NCI-H1417 treated with DMSO at 0.1 percent for 48 hours (cell line): ENCODE measurements at places on chromosomes 7 and 10.

- DNase-seq = no peak
Observed at GRCh38 chr10:17578603-17579002, 38.6 kb downstream of the HACD1 start.

DNA sequence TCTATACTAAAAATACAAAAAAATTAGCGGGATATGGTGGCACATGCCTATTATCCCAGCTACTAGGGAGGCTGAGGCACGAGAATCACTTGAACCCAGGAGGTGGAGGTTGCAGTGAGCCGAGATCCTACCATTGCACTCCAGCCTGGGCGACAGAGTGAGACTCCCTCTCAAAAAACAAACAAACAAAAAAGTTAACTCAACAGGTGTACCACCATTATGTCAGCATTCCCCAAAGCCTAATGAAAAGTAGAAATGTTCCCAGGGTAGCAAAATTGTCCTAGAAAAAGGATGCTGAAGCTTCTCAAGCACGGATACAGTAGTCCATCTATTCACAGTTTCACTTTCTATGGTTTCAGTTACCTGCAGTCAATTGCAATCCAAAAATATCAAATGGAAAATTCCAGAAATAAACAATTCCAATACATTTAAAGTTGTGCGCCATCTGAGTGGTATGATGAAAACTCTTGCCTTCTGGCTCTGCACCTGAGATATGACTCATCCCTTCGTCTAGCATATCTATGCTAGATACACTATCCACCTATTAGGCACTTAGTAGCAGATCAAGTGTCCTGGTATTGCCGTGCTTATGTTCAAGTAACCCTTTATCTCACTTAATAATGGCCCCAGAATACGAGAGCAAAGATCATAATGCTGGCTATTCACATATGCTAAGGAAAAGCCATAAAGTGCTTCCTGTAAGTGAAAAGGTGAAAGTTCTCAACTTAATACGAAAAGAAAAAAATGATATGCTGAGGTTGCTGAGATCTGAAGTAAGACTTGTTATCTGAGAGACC, 37.2 kb upstream of the SLC35G1 start:
- DNase-seq = no peak

- no peak for DNase-seq
Observed at GRCh38 chr7:114937446-114937845, 15.6 kb downstream of the MDFIC start.

GRCh38 chr10:63140077-63140476, 6.9 kb downstream of the NRBF2 start:
- DNase-seq = no peak

DNA sequence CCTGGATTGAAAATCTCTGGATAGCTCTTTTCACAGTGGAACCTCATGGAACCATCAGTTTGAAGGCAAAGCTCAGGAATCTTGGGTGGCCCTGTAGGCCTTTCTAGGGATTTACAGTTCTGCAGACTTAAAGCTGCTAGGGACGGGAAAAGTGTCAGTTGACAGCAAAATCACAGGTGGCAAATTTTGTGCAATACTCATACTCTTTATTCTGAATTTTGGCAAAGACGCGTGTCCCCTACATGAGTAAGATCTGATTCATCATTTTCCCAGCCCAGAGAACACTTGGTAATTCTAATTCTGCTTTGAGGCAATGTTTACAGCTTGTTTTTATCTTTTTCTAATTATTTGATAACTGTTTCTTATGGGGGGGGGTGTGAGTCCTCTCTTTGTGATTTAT, 3.6 kb downstream of the LRRC17 start:
- DNase-seq = no peak

DNA sequence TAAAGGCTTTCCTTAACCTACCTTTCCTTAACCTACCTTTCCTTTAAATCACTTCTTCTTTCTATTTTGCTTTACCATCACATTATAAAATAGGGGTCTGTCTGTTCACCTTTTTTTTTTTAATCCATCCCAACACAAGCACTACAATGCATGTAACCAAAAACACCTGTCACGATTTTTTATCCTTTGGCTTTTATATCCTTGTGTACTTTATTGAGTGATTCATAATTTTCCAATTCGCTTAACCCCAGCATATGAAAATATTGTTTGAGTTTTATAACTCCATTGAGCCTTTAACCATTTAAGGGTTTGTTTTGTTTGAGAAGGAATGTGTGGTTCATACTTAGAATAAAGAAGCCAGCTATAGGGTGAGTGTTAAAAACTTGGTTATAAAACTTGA, 132.2 kb downstream of the CHRM2 start:
- no peak for DNase-seq

DNA sequence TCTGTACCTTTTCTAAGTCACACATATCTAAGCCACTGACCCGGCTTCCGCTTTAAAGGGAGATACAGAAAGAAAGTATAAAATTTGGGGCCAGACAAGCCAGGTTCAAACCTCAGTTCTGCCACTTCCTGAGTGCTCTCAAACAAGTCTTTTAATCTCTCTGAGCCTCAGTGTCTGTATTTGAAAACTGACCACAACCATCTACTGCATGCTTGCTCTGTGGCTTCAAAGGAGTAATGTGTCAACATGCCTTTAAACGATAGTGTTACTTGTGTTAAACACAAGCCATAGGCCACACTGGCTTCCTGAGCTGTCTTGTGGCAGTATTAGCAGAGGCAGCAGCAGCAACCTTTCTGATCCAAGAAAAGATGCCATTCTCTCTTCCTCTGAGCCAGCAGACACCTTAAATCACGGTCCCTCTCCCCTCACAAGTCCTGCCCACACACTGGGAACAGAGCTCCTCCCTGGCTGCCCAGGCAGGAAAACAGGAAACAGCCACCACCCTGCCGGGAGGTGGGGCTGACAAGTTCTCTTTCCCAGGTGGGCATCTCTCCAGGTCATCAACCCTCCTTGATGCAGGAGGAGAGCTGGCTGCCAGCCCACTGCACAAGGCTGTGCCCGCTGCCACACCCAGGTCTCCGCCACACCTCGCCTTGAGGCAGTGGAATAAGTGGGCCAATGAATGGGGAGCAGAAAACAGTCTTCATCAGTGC, 10.7 kb downstream of the HIP1 start:
- no peak for DNase-seq

DNA sequence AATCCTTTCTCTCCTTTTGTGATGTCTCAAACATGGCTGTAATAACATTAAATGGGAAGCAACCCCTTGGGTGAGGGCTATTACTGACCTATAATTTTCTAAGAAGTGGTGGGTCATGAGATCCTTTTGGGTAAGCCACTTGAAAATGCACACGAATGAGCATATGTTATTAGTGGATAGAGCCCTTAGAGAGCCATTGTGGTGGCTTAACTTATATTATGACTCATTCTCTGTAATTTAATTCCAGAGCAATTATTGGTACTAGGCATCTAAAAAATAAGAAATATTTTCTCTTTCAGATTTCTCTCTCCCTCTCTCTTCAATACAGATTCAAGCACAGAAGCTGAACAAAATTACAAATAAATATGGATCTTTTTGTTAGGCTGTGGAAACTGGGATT, 1177.4 kb upstream of the PHF14 start:
- DNase-seq = peak; percentile 2

DNA sequence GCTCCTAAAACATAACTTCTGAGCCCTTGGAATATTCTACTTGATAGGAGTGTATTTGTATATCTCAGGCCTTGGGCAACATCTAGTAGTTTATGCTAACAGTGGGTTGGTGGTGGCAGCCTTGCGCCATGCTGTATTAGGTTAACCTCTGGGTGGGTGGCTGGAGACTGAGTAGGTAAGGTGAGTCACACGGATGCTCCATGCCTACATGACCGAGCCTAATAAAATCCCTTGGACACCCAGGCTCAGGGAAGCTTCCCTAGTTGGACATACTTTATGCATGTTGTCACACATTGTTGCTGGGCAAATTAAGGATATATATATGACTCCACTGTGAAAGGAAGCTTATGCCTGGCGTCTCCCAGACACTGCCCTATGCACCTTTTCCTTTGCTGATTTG, 6.0 kb upstream of the DAGLB start:
- DNase-seq = no peak

- no peak for DNase-seq
Observed at GRCh38 chr10:35059481-35059880, 30.7 kb downstream of the CUL2 start.

- no peak for DNase-seq
Observed at GRCh38 chr7:129775695-129776361, 164.3 kb downstream of the NRF1 start.

- no peak for DNase-seq
Observed at GRCh38 chr10:85917601-85918000, 449.0 kb downstream of the GRID1 start.

GRCh38 chr7:1994931-1995330, 237.8 kb downstream of the MAD1L1 start:
- no peak for DNase-seq

GRCh38 chr7:105705427-105705826, 124.1 kb upstream of the EFCAB10 start:
- no peak for DNase-seq

DNA sequence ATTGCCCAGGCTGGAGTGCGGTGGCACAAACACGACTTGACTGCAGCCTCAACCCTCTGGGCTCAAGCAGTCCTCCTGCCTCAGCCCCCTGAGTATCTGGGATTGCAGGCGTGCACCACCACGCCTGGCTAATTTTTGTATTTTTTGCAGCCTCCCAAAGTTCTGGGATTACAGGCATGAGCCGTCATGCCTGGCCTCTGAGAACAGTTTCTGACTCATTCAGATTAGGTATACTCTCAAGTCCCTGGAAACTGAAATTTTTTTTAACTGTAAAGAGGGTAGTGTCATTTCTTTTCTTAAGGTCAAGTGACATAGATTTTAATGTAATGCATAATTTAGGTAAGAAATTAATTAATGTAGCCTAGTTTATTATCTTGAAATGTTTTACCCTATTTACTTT, 104.7 kb downstream of the SEPTIN7 start:
- DNase-seq = no peak

DNA sequence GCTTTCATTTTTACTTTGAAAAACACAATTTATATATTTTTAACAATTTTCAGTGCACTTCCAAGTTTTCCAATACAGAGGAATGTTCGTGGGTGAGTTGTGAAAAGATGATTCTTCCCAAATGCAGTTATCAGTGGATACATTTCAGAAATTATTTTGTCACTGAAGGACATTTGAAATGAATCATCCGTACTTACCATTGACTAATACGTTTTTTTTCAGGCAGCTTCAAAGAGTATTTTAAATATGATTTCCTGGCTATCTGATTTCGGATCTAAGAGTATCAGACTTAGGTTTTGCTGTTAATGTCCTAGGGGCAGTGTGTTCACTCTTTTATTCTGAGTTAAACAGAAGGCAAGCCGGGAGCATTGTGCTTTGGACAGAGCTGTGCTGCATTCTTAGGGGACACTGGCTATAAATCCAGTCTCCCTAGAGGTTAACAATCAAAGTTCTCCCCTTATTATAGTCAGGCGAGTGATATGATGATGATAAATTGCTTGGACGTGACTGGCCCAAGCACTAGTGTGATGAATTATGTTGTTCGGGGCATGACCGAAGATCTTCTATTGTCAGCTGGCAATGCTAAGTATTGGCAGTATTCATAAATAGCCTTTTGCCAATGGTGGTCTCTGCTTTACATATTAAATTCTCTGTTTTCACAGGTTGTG, 4.5 kb downstream of the PTER start:
- DNase-seq = no peak

GRCh38 chr10:68594405-68594804, 34.3 kb downstream of the TET1 start:
- no peak for DNase-seq

DNA sequence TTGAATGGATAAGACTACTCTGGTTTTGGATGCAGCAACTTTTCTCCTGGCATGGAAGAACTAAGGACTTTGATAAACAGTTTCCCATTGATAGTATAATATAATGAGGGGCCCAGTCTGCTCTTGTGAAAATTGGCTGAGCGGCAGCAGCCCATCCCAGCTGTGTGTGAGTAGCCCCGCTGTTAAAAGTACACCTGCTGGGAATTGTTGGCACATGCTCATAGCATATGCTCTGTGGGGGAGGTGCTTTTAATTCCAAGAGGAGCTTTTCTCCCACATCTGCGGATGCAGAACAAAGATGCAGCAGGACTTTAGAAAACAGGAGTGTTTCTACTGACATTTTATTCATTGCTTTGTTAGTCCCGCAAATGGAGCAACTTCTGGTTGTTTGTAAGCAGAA, 19.0 kb downstream of the SRI start:
- peak; percentile 82 for DNase-seq

DNA sequence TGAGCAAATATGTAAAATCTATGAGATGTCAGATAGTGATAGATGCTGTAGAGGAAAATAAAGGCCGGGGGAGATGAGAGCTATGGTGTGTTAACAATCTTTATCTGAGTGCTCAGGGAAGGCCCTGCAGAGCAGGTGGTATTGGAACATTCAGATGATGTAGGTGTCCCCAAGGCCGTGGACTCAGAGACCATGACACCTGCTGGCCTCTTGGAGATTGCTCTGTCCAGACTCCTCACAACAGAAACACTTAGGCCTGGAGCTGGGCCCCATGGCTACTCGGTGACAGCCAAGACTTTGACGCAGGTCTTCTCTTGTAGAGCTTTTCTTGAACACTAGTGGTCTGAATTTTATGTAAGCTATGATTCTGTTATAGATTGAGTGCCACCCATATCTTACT, 13.3 kb downstream of the AKR1E2 start:
- DNase-seq = no peak
